ENCODE measurements at places on chromosomes 2 and 18.

GRCh38 chr2:196169516-196169915 lies 1.9 kb downstream of the STK17B start:
- DNase-seq: no peak

GRCh38 chr2:240149943-240150784 lies 9.7 kb upstream of the OTOS start:
- no peak for DNase-seq

DNA sequence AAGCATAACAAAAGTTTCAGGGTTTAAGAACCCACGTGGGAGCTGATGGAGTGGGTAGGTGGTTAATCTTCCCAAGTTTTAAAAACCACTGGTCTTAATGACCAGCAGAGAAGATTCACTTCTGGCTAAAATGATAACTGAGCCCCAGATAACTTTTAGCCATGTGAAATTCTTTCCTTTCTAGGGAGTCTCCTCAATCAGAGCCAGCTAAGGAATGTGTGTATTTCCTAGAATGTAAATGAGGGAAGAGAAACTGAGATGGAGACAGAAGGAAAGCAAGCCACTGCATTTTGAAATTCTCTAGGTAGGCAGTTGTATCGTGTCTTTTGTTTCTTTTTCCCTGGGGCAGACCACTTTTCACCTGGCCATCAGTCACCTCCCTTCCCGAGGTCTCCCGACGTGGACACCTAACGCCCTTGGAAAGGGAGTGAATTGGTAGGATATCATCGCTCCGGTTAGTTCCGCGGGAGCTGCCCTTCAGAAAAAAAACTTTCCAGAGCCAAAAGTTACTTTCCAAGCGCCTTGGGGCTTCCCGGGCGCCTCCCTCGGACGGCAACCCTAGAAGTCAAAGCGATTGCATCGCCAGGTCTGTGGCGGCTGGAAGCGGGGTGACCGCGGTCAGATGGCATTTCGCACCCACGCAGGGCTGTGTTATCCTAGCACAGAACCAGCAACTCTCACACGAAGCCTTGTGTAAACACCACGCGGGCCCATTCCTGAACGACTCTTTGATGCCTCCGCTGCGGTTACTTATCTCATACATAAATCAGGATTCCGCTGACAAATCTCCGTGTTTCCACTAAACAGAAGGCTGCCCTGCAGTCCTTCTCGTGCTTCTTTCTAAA lies 1.3 kb downstream of the COLEC12 start:
- no peak for DNase-seq

DNA sequence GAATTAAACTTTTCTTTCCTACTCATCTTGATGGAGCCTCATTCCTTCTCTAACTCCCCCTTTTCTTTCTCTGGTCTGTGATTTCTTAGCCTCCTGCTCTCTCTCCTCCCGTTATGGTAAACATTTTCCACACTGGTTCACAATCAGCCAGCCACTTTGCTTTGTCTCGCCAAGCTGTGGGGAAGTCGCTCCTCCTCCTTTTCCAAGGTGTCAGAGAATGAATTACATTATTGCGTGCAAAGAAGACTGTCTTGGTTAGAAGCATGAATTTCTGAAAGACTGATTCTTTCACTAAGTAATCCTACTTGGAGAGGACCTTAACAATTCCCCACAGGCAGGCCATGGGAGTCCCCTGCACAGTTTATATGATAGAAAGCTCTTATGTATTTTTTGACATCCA lies 46.1 kb downstream of the RASGRP3 start:
- DNase-seq: no peak

- no peak for DNase-seq
Measured at GRCh38 chr2:43631618-43632317, 5.3 kb upstream of the PLEKHH2 start.

GRCh38 chr2:43082111-43082894 lies 144.1 kb downstream of the ZFP36L2 start:
- DNase-seq: no peak

DNA sequence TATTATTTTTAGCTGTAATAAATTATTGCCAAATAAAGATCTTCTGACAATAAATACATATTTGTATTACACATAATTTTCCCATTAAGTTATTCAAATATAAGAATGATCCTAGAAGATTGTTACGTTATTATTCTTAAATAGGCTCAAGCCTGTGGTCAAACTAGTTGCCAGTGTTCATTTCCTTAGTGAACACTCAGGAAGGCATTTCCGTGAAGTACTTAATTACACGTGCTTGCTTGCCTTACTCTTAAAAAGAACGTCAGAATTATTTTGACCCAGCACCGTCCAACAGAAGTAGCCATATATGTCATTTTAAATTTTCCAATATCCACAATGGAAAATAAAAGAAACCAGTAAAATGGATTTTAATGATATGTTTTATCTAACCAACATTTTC lies 249.8 kb downstream of the TXNL1 start:
- DNase-seq: no peak

- no peak for DNase-seq
Measured at GRCh38 chr18:36942264-36942663, 113.3 kb downstream of the KIAA1328 start.

- DNase-seq: no peak
Measured at GRCh38 chr2:178256382-178257042, 62.2 kb downstream of the OSBPL6 start.

DNA sequence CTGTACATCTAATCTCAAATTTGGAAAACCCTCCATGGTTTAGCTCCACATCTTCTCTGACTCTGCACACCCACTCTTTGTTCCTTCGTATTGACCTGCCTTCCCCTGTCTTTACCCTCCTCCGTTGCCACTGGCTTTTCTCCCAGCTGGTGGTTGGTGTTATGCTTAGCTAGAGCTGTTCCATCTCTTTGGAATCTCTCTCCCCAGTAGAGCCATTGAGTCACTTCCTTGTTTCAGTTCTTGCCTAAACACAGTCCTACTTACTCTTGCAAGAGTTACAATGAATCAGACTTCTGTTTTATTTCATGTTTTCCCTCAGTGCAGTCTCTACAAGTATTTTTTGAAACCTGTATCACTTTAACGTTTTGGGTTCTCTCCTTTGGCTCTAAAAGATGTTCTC lies 263.9 kb downstream of the LTBP1 start:
- DNase-seq: no peak
